ENCODE measurements at places on chromosomes 11 and 22.

- DNase-seq: no peak
Observed at GRCh38 chr11:67240576-67241389, 25.5 kb upstream of the GRK2 start.

DNA sequence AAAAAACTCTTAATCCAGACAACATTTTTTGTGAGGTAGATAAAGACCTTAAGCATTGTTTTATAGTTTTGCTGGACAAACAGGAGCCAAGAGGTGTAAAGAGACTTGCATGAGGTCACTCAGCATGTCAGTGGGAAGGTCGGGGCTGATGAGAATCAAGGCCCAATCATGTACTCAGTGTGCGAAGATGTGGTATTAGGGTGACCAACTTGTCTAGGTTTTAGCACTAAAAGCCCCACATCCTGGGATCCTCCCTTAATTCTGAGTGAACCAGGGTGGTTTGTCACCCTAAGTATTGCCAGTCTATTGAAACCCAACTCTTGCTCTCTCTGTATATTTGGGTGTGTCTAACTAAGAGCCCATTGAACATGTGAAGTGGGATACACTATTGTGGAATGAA is 19.5 kb upstream of the SORL1-AS1 start:
- DNase-seq: no peak

- no peak for DNase-seq
Observed at GRCh38 chr11:72418834-72419560, 15.3 kb downstream of the CLPB start.

DNA sequence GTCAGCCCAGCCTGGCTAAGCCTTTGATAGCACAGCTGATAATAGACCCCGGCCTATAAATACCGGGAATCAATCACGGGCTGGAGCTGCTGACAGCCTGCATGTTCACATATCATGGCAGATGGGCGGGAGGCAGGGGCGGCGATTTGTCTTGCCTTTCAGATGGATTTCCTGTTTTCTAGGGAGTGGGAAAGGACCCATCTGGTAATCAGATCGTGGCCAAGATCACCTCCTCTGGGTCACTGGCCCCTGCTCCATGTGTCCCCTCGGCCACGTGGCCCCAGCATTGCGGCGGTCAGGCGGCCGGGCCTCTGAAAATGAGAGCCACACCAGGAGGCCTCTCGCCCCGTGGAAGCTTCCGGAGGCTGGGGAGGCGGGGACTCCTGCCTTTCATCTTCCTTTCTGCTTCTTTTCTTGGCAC is 36.6 kb downstream of the SMIM38 start:
- no peak for DNase-seq

DNA sequence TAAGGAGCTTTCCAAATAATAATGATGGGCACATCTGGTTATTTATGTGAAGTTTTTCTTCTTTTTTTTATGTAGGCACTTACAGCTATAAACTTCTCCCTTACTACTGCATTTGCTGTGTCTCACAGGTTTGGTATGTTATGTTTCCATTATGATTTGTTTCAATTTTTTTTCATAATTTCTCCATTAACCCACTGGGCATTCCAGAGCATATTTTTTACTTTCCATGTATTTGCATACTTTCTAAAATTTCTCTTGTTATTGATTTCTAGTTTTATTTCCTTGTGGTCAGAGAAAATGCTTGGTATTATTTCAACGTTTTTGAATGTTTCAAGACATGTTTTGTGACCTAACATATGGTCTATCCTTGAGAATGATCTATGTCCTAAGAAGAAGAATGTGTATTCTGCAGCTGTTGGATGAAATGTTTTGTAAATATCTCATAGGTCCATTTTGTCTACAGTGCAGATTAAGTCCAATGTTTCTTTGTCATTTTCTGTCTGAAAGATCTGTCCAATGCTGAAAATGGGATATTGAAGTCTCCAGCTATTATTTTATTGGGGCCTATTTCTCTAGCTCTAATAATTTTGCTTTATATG is 362.1 kb downstream of the DDX10 start:
- no peak for DNase-seq

DNA sequence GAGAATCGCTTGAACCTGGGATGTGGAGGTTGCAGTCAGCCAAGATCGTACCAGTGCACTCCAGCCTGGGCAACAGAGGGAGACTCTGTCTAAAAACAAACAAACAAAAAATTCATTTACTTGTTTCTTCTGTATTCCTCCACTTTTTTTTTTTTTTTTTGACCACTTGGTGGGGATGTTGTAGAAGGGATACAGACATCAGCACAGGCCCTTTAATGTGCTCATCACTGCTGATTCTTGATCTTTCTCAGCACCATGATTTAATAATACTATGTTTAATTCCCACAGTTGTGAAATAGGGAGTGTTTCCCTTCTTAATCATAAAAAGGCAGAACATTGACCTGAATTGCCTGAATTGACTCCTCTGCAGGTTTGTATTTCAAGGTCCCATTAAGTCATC is 4.5 kb downstream of the TTC9C start:
- DNase-seq: no peak

- no peak for DNase-seq
Observed at GRCh38 chr22:42521228-42521546, 1.6 kb upstream of the RRP7A start.

DNA sequence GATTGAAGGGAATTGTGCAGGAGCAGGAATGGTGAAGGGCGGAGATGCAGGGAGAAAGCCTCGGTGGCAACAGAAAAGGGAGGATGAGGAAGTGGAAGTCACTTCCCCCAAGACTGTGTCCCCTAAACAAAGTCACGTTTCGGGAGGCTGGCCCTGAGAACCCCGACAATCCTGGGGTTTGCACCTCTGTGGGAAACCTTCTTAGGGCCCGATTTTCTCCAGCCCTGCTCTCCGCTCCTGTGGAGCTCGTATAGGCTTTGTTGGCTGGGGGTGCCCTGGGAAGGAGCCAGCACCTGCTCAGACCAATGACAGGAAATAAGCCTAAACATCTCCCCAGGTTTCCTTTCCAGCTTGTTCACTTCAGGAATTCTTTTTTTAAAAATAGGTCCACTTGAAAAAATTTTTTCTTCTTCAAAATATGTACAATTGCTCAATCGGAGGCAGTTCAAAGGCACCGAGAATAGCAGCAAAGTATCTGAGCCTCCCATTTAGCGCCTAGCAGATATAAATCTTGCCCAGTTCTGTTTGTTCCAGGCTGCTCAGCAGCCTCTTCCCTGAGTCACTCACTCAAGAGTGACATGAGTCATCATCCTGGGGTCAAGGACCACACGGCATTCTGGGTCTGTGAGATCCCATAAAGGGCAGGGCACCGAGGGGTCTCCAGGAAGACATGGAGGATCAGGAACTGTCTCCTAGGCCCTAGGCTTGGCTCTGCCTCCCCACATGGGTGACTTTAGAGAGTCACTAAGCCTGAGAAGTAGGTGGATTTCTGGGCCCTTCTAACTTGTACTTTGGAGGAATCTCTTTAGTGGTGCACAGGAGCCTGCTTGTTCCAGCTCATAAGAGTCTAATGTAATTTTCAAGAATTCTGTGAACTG is 34.0 kb downstream of the IRAG1 start:
- no peak for DNase-seq

DNA sequence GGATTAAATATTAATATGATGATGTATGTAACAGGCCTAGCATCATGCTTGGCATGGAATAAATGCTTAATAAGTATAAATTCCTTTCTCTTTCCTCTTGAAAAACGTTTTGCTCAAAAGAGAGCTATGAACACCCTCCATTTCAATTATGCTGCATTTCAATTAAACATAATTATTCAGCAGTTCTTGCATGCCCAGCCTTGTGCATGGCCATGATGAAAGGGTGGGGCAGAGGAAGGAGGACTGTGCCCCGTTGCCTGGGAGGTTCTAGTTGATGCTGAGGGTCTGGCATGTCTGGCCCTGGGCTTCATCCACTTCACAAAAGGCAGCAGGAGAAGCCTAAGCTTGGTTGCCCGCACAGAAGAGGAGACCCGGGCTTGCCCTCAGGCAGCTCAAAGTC is 73.6 kb upstream of the PHOX2A start:
- no peak for DNase-seq

- no peak for DNase-seq
Observed at GRCh38 chr22:29606320-29606719, 2.9 kb downstream of the NF2 start.

DNA sequence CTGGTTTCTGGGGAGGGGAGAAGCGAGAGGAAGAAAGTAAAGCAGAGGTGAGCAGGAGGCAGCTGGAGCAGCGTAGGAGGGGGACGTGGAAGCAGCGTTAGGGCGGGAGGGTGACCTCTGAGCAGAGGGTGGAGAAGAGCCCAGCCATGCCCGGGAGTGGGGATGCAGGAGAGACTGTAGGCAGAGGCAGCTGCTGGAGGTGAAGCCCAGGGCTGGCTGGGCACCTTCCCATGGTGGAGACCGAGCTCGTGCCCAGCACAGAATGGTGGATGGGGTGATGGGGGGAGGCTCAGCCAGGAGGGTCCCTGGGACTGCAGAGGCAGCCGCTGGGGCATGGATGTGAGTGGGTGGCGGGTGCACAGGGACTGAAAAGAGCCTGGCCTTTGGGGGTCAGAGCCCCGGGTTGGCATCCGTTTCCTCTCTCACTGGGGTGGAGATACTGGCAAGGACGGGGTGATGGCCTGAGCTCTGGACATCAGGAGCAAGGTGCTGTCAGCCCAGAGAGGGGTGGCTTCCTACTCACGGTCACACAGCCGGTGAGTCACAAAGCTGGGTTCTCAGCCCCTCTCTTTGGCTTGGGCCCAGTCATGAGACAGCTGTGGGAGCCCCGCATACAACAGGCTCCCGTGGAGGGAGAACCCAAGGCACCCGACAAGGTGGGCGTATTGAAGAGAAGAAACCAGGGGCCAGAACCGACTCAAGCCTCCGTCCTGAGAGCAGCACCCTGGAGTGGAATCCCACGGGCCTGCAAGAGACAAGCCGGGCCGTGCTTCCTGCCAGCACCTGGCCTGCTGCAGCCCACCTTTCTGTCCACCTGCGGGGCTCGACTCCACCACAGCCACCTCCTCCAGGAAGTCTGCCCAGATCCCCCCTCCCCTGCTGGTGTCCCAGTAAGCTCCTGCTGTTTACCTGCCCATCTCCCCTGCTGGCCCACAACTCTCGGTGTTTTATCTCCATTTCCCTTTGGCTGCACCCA is 45.8 kb upstream of the FGF3 start:
- no peak for DNase-seq

- DNase-seq: no peak
Observed at GRCh38 chr11:111778047-111778558, 11.9 kb upstream of the PPP2R1B start.

DNA sequence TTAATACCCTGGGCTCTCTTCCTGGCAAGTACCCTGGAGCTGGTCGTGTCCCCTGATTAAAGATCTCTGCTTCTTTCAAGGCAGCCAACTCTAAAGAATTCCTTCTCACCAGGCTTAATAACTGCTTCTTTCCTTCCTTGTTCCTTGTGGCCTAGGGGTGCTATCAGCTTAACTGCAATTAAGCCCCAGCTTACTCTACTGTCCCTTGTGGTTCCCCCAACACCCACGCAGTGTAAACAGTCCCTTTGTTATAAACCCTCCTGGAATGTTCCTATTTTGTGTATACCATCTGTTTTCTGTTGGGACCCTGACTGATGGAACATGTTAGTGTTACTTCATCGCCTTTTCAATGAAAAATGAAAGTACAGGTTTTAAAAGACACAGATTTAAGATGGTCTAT is 126.4 kb upstream of the KIRREL3 start:
- no peak for DNase-seq

DNA sequence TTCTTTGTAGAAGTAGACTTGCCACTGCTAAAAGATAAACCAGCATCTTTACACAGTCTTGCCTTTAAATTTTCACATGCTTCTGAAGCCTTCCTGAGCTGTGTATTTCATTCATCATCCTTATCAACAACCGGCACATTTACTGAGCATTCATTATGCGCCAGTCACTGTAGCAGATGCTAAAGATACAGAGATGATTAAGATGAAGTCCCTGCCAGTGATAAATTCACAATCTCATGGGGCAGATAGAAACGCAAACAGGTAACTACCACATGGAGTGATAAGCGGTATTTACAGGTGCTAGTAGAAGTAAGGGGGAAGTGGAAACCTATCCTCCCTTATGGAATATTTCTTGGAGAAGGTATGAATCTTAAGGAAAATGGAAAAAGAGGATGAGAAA is 67.2 kb downstream of the PRCP start:
- no peak for DNase-seq

DNA sequence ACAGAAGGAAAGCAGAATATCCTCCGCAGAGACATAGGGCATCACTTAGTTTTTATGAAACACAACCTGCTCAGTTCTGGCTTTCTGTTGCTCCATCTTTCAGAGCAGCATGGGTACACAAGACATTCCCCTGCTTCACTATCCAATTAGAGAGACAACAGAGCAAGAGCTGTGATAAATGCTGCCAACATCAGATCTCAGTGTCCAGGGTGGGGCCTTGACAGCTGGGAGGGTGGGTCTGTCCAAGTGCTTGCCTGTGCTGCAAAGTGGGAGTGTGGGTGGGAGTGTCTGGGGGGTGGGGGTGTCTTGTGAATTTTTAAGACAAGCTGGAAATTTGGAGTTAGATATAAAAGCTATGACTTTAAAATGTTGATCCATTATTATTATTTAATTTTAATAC is 369.6 kb downstream of the TENM4 start:
- DNase-seq: no peak

DNA sequence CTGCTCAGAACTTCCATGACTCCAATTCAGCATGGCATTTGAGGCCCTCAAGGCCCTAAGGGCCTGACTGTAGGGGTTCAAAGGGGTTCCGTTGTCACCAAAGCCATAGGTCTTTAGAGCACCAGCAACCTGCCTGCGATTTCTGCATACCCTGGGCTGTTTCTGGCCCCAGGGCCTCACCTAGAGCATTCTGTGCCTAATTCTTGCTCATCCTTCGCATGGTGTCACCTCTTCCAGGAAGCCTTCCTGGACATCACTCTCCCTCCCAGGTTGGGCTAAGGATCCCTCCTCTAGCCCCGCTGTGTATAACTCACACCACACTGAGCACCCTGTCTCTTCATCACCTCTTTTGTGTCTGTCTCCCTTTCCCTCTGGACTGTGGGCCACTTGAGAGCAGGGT is 194.3 kb downstream of the CEP164 start:
- DNase-seq: no peak

GRCh38 chr11:94457118-94458029 is 36.3 kb downstream of the MRE11 start:
- no peak for DNase-seq

GRCh38 chr11:116576526-116576925 is 196.3 kb downstream of the BUD13 start:
- DNase-seq: no peak

DNA sequence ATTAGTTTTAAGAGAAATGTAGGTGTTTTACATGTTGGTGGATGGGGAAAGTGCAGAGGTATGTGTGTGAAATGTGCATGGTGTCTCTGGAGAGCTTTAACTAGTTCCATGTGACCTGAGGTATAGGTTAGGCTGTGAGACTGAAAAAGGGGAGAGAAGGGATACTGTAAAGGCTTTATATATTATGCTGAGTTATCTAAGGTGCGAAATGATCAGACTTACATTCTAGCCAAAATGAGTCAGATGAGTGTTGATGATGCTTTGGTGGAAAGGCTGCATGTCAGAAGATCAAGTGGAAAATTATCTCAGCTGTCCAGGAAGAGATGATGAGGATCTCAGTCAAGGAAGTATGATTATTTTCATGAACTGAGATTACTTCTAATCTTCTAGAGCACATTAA is 15.8 kb downstream of the ACAT1 start:
- no peak for DNase-seq

- DNase-seq: no peak
Observed at GRCh38 chr11:117059611-117060148, 38.5 kb downstream of the SIK3 start.

GRCh38 chr22:28988457-28988856 is 73.2 kb downstream of the C22orf31 start:
- no peak for DNase-seq
